ENCODE measurements at places on chromosomes 5 and 9. TPM values are rescaled to one million over a fixed set of nuclear protein-coding genes. Genes with fewer than 3 reads are reported as not detected.

DNA sequence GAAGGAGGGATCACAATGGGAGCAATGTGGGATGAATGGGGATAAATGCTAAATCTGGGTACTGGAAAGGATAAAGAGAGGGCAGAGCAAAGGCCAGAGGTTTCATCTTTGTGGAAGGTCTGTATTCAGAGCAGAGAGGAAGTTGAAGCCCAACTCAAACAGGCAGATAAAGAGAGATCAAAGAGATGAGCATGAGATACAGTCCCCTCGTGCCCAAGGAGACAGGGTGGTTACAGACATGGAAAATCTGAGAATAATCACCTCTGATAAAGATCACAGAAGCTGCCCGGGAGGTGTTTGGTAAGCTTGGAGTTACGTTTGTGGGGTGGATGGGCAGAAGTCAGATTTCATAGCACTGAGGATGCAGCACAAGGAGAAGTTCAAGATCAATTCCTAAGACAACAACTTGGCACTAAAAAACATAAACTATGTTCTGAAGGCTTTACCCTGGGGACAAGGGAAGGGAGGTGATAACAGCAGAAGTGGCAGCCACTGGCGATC is 459 bp upstream of the ERAP2 start:
- DNase-seq = no peak
- no peaks in the 10 kb centered on the region for H3K36me3 ChIP-seq
- peak overlapping the region; percentile 84 for H3K27ac ChIP-seq

DNA sequence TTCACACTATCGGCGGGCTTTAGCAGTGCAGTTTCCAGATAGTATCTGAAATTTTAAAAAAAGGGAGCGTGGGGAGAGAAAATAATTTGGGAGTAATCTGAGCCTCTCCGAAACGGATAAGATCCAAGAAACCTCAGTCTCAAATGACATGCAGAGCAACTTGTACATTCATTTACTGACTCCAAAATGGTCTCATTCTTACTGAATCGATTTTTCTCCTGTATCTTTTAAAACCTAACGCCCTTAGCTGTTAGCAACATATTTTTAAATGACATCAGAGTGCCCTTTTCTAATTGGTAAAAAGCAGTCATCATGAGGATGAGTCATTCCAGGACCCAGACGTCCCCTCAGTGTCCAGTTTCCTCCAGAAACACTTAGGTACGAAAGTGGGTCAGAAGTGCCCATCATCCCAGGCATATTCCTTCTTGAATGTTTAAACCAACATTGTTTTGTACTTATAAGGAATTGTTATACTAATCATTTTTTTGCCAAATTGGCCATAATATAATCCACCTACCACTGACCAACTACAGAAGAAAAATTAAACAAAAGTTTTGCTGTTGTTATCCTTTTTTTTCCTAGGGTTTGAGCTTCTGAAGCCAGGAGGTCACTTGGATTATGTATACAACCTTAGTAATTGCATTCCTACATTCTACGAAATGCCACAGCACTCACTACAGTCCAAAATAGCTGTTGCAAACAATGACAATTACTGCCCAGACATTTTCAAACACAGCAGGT is 354.4 kb downstream of the ADAMTS6 start:
- no peaks in the 10 kb centered on the region for H3K4me1 ChIP-seq
- H3K27me3 ChIP-seq = no peaks in the 10 kb centered on the region
- no peak overlapping the region for H3K4me3 ChIP-seq
- H3K27ac ChIP-seq = no peak overlapping the region

DNA sequence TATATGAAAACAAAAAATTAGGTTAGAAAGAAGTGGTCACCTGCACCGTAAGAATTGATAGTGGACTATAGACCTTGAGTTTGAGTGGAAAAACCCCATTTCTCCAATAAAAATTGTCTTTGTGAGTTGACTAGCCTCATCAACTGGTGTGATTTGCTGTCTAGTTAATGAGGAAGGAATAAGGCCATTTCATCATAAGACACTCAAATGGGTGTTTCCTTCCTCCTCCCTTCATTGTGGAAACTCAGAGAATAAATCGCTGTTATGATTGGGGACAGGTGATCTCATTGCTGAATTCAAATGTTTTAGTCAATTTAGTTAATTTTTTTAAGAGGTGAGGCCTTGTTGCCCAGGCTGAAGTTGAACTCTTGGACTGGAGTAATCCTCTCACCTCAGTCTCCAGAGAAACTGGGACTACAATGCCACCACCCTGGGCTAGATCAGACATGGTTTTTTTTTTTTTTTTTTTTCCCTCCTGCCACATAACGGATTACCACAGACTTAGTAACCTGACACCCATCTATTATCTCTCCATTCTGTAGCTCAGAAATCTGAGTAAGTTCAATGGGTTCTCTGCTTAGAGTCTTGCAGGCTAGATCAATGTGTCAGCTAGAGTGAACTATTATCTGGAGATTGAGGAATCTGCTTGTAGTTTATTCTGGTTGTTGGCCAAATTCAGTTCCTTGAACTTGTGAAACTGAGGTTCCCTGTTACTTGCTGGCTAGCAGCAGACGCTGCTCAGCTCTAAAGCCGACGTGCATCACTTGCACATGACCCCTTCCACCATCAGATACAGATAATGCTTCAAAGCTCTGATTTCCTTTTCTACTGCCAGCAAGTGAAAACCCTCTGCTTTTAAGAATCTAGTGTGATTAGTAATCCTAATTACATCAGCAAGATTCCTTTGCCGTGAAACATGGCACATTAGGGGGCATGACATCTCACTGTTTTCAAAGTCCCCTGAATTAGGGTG is 663.8 kb upstream of the CDH9 start:
- H3K27ac ChIP-seq = no peak overlapping the region
- H3K4me3 ChIP-seq = no peak overlapping the region
- no peaks in the 10 kb centered on the region for H3K4me1 ChIP-seq
- H3K27me3 ChIP-seq = no peaks in the 10 kb centered on the region
- H3K36me3 ChIP-seq = no peaks in the 10 kb centered on the region

GRCh38 chr5:173884402-173885053 is 3.6 kb upstream of the CPEB4 start:
- H3K36me3 ChIP-seq = no peaks in the 10 kb centered on the region
- peaks cover 19% of the 10 kb centered on the region for H3K4me1 ChIP-seq
- H3K27ac ChIP-seq = no peak overlapping the region
- no peaks in the 10 kb centered on the region for H3K27me3 ChIP-seq
- H3K4me3 ChIP-seq = no peak overlapping the region

GRCh38 chr9:121556580-121556979 is 56.9 kb upstream of the GGTA1 start:
- H3K4me3 ChIP-seq = no peak overlapping the region
- no peaks in the 10 kb centered on the region for H3K36me3 ChIP-seq
- no peak overlapping the region for H3K27ac ChIP-seq
- peaks cover 13% of the 10 kb centered on the region for H3K4me1 ChIP-seq

DNA sequence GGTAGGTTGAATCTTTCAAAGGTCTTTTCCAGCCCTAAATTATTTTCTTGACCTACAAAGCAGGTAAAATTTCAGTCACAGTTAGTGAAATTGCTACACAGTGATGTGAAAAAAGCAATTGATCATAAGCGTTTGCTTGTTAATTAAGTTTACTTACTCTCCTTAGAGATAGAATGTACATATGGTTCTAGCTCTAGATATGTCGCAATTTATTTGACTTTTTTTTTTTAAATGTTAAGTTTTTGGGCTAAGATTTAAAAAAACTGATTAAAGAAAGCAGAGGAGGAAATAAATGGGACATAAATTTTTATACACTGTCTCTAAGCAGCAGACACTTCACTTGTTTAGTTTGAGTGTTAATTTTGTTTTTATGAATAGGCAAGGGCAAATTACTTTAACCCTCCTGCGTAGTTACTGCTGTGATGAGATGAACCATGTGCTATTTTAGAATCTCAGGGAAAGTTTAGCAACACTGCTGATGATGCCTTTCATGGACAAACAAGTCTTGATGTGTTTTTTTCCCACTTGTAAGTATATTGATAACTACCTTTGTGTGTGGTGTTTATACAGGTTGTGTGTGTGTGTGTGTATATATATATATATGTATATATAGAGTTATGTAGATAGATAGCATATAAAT is 38.3 kb upstream of the FAM120AOS start:
- peaks cover 16% of the 10 kb centered on the region for H3K4me1 ChIP-seq
- H3K27me3 ChIP-seq = no peaks in the 10 kb centered on the region
- H3K27ac ChIP-seq = no peak overlapping the region
- DNase-seq = no peak
- H3K4me3 ChIP-seq = no peak overlapping the region

GRCh38 chr5:34833976-34834793 is 4.8 kb upstream of the TTC23L start:
- H3K27me3 ChIP-seq = no peaks in the 10 kb centered on the region
- DNase-seq = no peak
- H3K36me3 ChIP-seq = peaks cover 29% of the 10 kb centered on the region
- H3K4me3 ChIP-seq = no peak overlapping the region
- no peaks in the 10 kb centered on the region for H3K4me1 ChIP-seq
- H3K27ac ChIP-seq = no peak overlapping the region

DNA sequence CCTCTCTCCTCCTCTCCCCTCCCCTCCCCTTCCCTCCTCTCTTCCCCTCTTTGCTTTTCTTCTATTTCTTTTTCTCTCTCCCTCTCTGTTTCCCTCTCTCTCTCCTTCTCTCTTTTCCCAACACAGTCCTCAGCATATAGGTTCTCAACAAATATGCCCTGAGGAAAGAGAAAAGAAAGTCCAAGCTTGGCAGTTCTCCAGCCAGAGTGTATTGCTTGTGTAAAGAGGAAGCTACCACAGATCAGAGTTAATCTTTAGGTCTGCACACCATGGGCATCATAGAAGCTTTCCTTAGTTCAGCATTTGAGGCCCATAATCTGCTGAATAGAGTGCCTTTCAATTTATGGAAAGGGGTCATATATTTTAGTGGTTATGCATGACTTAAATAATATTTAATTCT is 382.8 kb upstream of the WWC1 start:
- no peaks in the 10 kb centered on the region for H3K36me3 ChIP-seq
- no peak overlapping the region for H3K4me3 ChIP-seq
- H3K27me3 ChIP-seq = no peaks in the 10 kb centered on the region
- no peaks in the 10 kb centered on the region for H3K4me1 ChIP-seq
- DNase-seq = no peak
- H3K27ac ChIP-seq = no peak overlapping the region

DNA sequence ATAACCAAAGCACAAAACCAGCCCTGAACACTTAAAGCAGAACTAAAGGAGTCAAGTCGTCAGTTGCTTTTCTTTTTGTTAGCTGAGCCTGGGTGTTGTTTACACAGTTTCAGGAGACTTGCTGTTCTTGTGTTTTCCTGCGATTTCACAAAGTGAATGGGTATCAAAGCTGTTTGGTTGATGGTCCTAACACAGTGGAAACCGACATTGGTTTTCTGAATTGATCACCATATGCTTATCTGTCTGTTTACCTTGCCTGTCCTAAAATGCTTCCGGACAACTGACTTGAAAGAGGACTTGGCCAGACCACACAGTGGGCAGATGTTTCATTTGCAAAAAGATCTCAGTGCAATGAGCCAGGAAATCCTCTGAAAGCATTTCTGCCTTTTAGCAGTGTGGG is 676.4 kb downstream of the PRELID2 start:
- H3K4me1 ChIP-seq = no peaks in the 10 kb centered on the region
- no peak overlapping the region for H3K4me3 ChIP-seq
- no peaks in the 10 kb centered on the region for H3K27me3 ChIP-seq

DNA sequence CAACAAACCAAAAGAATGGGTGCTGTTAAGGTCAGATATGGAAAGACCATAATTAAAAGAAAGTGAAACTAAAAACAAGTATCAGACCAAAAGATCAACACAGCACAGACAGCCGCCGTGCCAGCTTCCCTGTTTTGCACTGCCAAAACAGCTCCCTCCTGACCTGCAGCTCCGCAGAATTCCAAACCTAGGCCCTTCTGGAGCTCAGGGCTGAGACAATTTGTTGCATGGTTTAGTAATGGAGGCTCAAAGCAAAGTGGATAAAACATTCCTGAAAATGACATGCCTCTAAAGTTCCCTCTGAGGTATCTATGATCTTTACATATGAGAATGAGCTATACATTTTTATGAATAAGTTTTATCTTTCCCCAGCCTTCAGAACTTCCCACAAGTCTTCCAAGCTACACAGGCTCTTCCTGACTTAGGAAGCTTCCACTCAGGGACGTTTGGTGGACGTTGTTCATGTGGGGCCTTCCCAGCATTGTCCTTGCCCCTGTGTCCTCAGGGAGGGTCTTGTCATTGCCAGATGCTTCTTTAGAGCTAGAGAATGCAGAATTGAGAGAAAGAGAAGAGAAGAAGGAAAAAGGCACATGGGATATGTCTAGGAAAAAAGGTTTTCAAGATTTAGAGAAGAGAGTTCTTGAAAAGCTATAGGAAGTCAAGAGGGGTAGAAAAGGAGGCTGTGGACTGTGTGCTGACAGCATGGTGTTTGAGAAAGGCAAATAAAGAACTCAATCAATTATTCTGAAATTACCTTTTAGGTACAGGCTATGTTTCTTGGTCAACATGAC is 28.4 kb upstream of the SSBP2 start:
- no peaks in the 10 kb centered on the region for H3K27me3 ChIP-seq
- peak; percentile 53 for DNase-seq
- H3K27ac ChIP-seq = peak overlapping the region; percentile 77
- peaks cover 19% of the 10 kb centered on the region for H3K4me1 ChIP-seq

The OR1J4 gene
- total RNA-seq = not detected

The ACER2 gene
- 4.0 TPM for total RNA-seq

All from liver (tissue), 10 donors.